Tibial nerve (tissue), 4 donors: ENCODE measurements at places on chromosomes 4 and X. TPM values are rescaled to one million over a fixed set of nuclear protein-coding genes. Genes with fewer than 3 reads are reported as not detected.

TLR2 gene
- total RNA-seq = 25.1 TPM

TRIML1 gene
- not detected for total RNA-seq

MAGEA2 gene
- total RNA-seq = not detected

XAGE2 gene
- 1.1 TPM for total RNA-seq

ARX gene
- not detected for total RNA-seq

UCP1 gene
- not detected for total RNA-seq

CT45A6 gene
- not detected for total RNA-seq

KLB gene
- total RNA-seq = 1.6 TPM

SLC10A6 gene
- total RNA-seq = 7.8 TPM

CMC4 gene
- 24.6 TPM for total RNA-seq

CXCL5 gene
- not detected for total RNA-seq

MTMR8 gene
- total RNA-seq = 4.8 TPM

CYBB gene
- total RNA-seq = 20.4 TPM

FGFBP2 gene
- 33.0 TPM for total RNA-seq

KCND1 gene
- 2.1 TPM for total RNA-seq

RWDD4 gene
- 24.9 TPM for total RNA-seq

ING2 gene
- 32.3 TPM for total RNA-seq

ETDB gene
- not detected for total RNA-seq

IRF2 gene
- 23.7 TPM for total RNA-seq
